CD4-positive, alpha-beta T cell treated with Interleukin-2 at 100 ng/mL for 4 hours (primary cell): ENCODE measurements at places on chromosomes 3 and 15.

GRCh38 chr3:16840101-16840424 lies 44.7 kb upstream of the PLCL2 start:
- DNase-seq = no peak

DNA sequence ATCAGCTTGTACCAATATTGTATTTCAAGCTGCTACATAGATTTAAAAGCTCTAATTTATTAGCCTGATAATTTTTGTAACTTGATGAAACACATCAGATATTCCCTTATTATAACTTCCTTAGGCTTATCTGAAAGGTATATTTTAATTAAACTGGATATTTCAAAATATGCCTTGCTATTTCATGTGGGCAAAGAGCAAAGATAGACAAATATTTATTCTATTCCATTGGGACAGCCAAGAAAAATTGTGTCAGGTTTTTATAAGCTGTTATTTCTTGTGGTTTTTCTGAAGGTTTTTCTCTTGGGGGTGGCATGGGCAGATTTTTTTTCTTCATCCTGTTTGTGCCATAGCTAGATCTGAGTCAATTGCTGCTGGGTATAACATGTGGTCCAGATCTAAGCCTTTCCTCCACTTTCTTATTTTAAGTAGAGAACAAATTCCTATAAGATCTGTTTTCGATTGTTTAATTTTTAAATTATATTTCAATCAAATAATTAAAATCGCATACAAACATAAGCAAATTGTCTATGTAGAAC lies 249.5 kb downstream of the NAALADL2 start:
- DNase-seq = no peak

DNA sequence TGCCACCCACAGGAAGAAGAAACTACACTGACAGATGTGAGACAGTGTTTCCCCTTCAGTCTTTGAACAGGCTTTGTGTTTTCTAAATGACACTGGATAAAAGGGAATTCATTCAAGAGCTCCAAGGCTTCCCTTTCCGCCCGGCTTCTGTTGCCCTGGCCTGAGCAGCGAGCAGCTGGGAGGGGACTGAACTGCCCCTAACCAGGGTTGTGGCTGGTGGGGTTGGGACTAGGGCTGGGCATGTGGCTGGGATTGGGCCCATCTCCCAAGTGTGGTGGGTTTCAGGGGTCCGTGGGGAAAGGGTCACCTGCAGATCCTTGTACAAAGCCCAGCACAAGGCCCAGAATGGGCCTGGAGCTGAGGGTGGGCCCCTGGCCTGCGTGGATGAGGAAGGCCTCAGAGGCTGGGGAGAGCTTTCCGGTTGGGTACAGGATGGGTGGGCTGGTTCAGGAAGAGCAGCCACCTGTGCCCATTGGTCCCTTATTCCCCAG lies 10.4 kb downstream of the VILL start:
- DNase-seq = no peak

GRCh38 chr3:22728406-22728805 lies 474.7 kb upstream of the UBE2E2 start:
- no peak for DNase-seq

DNA sequence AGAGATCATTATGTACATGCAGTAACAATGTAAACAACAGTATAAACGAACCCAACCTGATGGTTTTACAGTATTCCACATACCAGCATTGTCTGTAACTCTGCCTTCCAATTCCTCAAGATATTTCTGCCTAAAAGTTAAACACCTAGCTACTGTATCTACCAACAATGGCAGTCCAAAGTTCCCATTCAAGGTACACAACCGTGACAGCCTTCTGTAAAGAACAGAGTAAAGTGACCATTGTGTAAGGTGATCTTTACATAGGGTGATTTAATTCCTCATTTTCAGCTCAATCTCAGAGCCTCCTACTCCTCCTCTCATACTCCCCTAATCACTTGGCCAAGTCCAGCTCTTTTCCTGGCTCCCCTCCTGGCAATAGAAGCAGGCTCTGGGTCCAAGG lies 10.4 kb downstream of the SECISBP2L start:
- no peak for DNase-seq

GRCh38 chr3:49132437-49133225 lies at the start of gene LAMB2:
Gene LAMB2 (minus strand): TSS chr3:49133050. CDS start chr3:49132867, 183 bp downstream.
- DNase-seq = no peak

DNA sequence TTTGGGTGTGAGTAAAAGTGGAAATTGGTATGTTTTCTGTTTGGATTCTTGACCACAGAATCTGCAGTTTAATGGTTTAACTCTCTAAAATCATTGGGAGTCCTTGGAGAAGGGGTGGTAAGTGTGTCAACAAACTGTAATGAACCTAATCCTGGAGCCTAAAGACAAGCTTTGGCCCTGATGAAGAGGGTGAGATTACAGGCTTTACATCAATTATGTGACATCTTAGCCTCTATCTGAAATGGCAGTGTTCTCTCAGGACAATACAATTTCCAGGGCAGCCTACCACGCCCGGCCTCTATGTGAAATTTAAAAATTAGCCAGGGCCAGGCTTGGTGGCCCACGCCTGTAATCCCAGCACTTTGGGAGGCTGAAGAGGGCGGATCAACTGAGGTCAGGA lies 4.3 kb upstream of the PKM start:
- no peak for DNase-seq

DNA sequence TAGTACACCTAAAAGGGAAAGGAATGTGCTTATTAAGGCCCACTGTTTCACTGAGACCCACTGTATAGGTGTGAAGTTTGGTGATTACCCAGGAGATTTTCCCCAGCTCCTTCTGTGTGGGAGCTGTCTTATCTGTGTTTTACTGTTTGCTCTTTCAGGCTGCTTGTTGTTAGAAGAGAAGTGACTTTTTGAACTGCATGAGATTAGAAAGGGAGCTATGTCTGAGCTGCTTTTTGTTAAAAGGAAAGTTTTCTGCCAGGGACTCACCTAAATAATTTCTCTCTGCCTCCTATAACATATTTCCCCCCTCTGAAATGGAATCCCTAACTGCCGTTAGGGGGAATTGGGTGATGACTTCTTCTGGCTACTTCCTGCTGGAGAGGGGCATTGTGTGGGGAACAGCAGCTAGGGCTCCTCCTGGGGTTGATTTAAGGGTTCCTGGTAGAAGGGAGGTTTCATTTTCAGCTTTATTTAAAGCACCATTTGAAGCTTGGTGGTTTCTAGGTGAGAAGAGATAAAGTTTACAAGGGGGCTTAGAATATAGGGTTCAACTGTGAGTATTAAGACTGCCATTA lies 77.1 kb upstream of the ATP11B start:
- DNase-seq = no peak
